Suppressor macrophage (primary cell): ENCODE measurements at places on chromosomes 1 and 21.
A peak's percentile ranks its signal among the peaks of the same experiment; 100 is the strongest.

- DNase-seq: peak; percentile 26
Observed at GRCh38 chr1:53408013-53408754, 51.0 kb upstream of the DMRTB1 start.

GRCh38 chr1:168719306-168720111 lies 9.5 kb downstream of the DPT start:
- no peak for DNase-seq

DNA sequence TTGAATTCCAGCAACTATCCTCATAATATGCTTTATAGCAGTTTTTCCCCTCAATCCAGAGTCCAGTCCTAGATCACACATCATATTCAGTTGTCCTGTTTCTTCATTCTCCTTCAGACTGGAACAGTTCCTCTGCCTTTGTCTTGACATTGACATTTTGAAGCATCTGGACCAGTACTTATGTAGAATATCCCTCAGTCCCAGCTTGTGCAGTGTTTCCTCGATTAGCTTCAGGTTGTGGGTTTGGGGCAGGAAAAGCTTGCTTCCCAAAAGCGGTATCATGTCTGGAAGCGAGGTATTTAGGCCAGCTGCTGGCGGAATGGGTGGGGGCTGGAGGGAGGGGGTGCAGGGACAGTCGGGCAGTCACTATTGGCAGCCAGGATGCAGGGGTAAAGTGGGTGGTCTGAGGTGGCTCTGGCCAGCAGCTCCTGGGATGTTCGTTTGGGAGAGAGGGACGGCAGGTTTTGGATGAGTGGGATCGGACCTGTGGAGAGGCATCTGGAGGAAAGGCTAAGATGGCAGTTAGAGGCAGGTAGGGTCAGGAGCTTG lies 6.5 kb downstream of the THEMIS2 start:
- DNase-seq: no peak

DNA sequence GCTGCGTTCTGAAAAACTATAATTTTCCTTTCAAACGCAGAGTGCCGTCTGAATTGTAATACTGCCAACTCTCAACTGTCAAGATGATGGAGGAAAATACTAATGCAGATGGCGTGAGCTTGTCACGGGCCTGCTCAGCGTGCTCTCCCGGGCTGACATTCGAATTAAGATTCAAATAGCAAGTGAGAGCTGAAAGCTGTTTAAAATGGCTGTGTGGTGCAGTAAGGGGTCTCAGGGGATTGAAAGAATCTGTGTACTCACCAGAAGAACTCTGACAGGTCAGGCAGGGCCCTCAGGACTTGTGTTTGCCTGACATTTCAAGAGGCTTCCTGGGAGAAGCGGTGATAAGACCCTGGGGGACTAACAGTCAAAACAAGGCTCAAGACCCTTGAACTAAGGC lies 33.1 kb downstream of the ZMYND12 start:
- DNase-seq: no peak

DNA sequence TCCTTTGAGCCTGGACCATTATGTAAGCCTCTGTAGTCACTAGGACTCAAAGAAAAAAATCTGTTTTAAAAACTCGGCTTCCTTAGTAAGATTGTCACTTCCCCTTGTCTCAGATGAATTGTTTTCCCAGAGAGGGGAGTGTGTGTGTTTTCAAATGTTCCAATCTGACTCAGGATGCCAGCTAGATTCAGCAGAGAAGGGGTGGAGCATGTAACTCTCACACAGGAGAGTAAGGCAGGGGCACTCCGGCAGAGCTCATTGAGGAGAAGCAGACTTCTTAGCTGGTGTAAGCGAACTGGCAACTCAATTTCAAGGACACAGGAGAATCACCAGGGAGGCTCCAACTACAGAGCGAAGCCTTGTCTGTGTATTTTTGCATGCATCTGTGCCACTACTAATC lies 623.2 kb downstream of the LMO4 start:
- DNase-seq: no peak

DNA sequence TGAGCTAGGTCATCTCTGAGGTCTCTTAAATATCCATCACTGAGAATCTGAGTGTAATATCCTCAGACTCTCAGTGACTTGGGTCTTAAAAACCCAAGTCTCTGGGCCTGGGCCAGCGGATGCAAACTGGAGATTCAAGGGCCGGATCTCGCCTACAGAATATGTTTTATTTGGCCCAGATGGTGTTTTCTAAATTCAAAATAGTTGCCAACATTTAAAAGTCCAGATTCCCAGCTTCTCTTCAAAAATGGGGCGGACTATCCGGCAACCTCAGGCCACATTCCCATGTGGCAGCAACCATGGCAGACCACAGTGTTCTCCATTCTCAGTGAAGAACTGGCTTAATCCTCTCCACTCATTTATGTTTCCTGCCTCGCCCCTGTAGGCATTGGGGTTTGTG lies 12.7 kb upstream of the HEYL start:
- no peak for DNase-seq

GRCh38 chr1:155522069-155522468 lies 40.5 kb downstream of the ASH1L start:
- DNase-seq: no peak

DNA sequence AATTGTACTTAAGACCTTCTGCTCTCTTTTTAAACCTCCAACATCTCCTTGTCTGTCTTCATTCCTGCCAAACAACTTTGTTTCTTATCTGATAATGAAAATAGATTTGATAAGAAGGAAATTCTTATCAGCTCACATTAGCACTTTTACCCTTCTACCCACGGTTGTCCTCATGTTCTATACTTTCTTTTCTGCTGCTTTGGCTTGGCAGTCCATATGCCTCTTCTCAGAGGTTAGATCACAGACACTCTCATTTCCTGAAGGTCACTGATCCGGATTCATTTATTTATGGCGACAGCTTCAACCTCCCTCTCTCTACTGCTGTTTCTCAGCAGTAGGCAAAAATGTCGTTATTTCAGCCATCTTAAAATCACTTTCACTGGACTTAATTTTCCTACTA lies 2015.8 kb downstream of the NCAM2 start:
- no peak for DNase-seq

DNA sequence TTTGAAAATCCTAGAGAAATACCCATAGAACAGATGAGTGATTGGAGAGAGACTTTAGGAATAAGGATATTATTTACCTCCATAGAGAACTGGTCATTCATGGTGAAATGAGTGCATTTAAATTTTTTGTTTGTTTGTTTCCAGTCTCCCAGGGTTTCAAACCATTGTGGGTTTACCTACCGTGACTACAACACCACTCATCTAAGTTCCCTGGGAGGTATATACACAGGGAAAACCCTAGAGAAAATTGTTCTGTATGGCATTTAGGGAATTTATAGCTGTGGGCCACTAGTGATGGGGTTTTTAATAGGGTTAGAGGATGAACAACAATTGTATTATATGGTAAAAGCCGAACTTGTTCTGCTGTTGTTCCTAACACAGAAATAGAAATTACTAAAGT lies 109.2 kb downstream of the USP25 start:
- DNase-seq: no peak

DNA sequence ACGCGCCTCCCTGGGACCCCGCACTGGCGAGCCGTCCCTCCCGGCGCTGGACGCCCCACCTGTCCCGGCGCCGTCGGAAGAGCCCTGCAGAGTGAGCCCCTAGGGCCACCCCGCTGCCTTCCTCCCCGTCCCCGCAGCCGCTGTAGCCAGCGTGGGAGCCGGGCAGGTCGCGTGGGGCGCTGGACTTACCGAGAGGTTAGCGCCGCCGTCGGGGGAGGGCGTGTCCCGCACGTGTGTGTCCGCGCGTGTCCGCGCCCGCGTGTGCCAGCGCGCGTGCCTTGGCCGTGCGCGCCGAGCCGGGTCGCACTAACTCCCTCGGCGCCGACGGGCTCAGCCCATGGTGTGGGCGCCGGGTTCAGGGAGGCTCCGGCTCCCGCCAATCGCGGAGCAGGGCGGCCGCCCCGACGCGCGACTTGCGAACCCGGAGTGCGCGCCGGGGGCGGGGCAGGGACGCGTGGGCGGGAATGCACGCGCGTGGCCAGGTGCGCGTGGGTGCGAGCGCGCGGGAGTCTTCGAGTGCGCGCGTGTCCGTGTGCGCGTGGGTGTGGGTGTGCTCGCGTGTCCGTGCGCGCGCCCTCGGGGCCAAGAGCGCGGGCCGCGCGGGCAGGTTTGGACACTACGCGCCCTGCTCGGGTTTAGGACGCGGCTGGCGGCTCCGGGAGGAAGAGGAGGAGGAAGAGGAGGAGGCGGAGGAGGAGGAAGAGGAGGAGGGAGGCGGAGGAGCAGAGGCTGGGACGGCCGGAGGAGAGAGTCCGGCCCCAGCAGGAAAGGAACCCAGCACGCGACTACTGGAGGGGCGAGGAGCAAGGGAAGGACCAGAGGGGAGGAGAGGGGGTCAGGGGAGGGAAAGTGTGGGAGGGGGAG lies 145.2 kb upstream of the ETS2 start:
- DNase-seq: peak; percentile 48

DNA sequence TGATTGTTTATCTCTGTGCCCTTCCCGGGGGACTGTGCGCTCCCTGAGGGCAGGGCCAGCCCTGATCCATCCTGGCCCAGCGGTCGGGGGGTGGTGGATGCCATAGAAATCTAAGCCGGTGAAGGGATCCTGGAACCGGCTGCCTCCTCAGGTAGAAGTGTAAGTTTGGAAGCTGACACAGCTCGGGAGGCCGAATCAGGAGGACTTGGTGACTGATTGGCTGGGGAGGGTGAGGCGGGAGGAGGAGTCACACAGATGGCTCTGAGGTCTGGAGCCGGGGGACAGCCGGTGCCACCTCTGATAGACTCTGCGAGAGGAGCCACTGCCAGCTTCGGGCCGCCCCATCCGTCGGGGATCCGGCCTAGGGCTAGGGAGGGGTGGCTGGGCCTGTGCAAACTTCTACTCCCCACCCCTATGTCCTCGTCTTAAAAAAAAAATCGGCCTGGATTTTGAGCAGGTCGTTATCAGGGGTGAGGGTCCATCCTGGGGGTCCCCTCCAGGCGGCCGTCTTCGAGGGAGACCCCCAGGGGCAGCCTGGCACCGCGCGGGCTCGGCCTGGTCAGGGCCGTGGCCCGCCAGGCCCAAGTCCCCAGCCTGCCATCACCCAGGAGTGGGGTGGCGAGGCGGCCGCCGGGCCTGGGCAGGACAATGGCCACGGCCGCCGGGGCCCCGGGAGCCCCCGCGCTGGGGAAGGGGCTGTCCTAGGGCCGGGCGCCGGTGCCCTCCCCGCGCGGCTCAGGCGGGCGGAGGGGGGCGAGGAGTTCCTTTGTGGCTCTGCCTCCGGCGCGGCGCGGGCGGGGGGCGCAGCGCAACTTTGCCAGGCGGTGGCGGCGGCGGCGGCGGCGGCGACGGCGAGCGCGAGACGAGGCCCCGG lies 708 bp upstream of the ZNF362 start:
- DNase-seq: peak; percentile 59

DNA sequence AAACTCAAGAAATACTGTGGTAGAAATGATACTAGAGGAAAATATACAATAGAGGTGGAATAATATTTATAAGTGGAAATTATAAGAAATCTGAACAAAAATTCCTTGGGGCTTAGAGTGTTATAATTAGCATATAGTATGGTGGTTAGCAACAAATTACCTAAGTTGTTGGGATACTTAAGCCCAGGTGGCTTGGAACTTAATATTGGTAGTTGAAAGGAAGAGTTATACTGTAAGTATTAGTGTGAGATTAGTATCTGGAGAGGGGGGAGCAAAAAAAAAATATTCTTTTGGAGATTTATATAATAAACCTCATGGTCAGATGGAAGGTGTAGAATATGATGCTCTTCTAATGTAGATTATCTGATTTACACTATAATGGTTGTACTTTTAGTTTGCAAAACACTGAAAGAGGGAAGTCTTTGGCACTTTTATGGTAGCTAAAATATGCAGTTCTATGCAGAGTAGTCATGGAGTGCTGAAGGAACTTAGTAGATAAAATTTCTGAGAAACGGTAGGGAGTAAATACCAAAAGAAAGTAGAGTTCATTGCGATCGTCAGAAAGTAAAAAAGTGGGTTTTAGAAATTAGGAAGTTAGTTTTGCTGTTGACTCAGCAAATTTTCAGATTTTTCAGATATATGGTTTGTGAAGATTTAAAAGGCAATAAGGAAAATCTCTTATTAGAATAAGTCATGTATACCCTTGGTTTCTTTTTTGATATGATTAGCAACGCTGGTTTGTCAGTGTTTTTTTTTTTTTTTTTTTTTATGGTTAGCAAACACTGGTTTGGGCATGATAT lies 45.7 kb downstream of the MTF2 start:
- no peak for DNase-seq

DNA sequence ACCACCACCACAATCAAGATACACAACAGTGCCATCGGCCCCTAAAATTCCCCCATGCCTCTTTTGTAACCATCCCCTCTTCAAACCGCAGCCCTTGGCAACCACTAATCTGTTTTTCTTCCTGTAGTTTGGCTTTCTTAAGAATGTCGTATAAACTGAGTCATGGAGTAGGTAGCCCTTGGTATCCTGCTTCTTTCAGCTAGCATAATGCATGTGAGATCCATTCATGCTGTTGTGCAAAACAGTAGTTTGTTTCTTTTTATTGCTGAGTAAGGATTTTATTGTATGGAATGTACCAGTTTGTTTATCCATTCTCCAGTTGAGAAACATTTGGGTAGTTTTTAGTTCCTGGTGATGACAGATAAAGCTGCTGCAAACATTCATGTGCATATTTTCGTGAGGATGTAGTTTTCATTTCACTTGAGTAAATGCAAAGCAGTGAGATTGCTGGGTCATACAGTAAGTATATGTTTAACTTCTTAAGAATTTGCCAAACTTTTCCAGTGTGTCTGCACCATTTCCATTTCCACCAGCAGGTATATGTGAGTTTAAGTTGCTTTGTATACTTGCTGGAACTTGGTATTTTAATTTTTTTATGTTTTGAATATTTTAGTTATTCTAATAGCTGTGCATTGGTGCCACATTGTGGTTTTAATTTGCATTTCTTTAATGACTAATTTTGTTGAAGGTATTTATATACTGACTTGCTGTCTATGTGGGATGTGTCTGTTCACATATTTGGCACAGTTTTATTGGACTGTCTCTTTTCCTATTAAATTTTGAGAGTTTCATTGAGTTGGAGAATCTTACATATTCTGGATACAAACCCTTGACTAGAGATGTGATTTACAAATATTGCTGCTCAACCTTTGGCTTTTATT lies 148.4 kb upstream of the MAP1LC3C start:
- peak; percentile 20 for DNase-seq

- DNase-seq: no peak
Observed at GRCh38 chr1:235341334-235341733, 13.0 kb downstream of the GGPS1 start.

GRCh38 chr1:79726911-79727310 lies 720.4 kb upstream of the ADGRL4 start:
- no peak for DNase-seq

GRCh38 chr21:35423709-35424108 lies 374.6 kb upstream of the RUNX1 start:
- DNase-seq: no peak
